Activated gamma-delta T cell (primary cell): ENCODE measurements at places on chromosomes 4 and X.

DNA sequence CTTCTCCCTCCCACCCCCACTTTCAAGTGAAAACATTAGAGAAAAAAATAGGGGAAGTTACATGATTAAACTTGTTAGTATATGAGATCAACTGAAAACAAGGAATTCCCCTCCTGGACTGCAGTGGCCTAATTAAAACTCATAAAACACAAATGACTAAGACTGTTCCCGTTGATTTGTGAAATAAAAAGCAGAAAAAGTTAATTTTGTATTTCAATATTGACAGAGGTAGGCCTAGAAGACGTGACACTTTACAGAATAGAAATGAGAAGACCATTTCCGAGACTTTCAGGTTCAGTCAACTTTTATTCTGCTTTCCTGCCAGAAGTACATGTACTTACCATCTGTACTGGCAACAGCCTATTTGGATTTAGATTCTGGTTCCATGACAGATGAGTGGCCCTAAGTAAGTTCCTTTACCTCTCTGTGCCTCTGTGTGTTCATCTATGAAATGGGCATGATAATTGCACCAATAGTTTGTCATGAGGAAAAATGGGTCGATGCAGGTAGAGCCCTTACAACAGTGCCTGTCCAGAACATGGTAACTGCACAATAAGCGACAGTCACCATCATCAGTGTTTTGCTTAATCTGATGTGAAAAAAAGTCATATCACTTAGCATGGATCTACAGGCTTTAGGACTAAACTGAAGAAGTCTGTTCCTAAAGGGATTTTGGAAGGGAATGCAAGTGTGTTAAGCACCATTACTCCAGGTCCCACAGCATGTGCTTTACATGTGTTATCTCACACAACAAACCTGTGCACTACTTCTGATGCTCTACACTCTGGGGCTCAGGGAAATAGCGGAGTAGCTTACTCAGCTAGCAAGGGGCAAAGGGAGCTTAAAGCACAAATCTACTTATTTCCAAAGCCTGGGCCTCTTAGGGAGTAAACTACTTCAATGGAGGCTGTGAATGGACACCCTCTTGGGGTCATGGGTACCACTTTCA is 562.3 kb upstream of the DIPK2B start:
- DNase-seq, result no peak

GRCh38 chr4:72951628-72952027 is 117.9 kb downstream of the COX18 start:
- no peak for DNase-seq

GRCh38 chrX:41895826-41896225 is 27.5 kb downstream of the CASK start:
- DNase-seq, result no peak

DNA sequence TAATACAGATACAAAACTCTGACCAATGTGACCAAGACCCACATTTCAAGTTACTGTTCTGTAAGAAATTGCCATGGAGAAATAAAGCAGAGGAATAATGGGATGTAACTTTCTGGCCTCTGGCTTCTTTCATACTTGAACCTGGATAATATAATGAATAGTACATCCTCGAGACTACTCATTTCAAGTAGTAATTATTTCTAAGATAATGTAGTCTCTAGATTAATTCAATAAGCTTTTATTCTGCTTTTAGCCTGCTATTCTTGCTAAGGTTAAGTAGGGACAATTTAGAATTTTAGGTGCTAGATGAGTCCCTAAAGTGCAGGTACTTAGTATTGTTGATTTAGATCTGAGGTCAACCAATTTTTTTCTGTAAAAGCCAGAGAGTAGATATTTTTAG is 178.7 kb upstream of the IL15 start:
- no peak for DNase-seq

GRCh38 chr4:7291372-7292114 is 99.2 kb downstream of the SORCS2 start:
- DNase-seq, result no peak

GRCh38 chr4:67700116-67700737 is 728 bp downstream of the UBA6 start:
- DNase-seq, result no peak

- no peak for DNase-seq
These were observed 215.4 kb upstream of the PGRMC2 start for GRCh38 chr4:128502818-128503527.

GRCh38 chr4:79650794-79651431 is 242.9 kb upstream of the GK2 start:
- no peak for DNase-seq

GRCh38 chr4:85086721-85087120 is 120.2 kb upstream of the WDFY3 start:
- no peak for DNase-seq

- DNase-seq, result no peak
These were observed 19.0 kb downstream of the MAB21L2 start for GRCh38 chr4:150600812-150601445.

DNA sequence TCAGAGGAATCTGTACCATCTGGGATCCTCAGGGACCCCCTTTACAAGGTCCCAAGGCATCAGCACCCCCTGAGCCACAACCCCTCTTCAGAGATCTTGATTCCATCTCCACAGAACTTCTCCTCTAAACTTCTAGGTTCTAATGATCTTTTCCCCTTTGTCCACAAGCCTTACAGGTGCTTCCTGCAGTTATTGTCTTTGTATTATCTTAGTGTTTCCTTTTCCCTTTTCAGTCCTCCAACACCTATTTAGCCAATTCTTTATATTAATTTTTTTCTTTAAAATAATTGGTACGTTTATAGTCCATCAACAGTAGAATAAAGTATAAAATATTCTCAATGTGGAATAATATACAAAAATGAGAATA is 35.2 kb upstream of the FAM241A start:
- no peak for DNase-seq

- no peak for DNase-seq
These were observed 31.4 kb upstream of the SLC25A31 start for GRCh38 chr4:127698789-127699200.

DNA sequence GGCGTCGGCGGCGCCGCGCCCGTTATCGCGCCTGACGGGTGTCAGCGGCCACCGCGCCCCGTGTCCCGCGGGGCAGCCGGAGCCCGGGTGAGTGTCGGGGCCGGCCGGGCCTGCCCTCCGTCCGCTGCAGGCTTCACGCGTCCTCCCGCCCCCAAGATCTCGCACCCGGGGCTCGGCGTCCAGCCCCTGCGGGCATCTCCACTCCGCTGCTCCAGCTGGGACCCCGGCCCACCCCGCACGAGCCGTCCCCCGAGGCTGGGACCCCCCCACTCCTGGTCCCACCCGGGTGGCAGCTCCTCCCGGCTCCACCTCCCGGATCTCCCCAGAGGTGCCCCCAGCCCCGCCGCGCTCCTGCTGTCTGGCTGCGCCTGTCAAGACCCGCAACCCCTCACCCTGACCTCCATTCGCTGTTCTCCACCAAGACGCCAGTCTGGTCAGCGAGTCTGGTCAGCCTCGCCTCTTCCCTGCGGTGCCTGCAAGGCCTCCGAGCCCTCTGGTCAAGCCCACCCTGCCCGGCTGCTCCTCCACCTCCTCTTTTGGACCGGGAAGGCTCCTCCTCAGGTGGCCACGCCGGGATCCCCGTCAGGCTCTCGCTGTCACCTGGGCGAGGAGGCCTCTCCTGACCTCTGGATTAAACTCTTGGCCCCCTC is 66.0 kb upstream of the NKX1-1 start:
- no peak for DNase-seq

- DNase-seq, result no peak
These were observed 86.3 kb downstream of the EGF start for GRCh38 chr4:109998867-109999584.

- no peak for DNase-seq
These were observed 224.5 kb downstream of the PCDH18 start for GRCh38 chr4:137307806-137308205.

GRCh38 chr4:154908168-154908567 is 127.1 kb downstream of the RBM46 start:
- no peak for DNase-seq

DNA sequence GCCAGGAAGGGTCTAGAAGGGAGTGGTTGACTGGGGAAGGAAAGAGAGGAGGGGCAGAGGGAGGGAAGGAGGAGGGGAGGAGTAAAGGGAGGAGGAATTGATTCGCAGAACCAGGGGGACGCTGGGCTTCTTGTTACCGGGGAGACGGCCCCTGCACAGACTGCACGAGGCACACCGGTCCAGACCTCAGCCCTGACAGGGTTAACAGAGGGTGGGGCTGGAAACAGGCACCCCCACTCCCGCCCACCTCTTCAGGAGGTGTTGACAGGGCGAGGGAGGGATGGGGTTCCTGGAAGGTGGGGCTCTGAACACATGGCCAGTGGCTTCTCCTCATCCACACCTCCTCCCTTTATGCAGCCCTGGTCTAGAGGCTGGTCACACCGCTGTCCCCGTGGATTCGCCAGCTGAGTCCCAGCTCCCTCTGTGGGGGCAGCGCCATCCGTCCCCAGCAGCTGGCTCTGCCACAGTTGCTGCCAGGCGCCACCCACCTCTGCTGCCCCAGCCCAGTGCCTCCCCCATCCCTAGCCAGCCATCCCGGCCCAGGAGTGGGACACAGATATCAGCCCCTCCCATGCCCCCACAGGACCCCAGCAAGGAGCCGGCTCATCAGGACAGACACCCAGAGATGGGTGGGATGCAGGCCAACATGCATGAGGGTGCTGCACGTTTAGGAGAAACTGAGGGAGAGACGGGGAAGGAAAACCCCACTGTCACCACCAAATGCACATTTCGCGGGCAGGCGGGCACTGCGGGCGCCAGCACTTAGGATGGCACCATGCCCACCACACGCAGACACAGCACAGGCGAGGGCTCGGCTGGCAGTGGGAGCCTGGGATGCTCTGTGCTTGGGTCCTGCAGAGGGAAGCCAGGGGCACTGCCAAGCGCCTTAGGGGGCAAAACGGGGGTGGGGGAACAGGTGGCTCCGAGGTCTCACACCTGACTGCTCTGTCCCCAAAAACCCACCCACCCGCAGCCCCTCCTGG is 87.6 kb downstream of the ABLIM2 start:
- no peak for DNase-seq

GRCh38 chrX:17944833-17945497 is 83.9 kb upstream of the RAI2 start:
- no peak for DNase-seq

- peak; percentile 76 for DNase-seq
These were observed 340 bp downstream of the HNRNPD start for GRCh38 chr4:82373486-82373815.

- DNase-seq, result no peak
These were observed 54.4 kb downstream of the KIT start for GRCh38 chr4:54712206-54712605.

DNA sequence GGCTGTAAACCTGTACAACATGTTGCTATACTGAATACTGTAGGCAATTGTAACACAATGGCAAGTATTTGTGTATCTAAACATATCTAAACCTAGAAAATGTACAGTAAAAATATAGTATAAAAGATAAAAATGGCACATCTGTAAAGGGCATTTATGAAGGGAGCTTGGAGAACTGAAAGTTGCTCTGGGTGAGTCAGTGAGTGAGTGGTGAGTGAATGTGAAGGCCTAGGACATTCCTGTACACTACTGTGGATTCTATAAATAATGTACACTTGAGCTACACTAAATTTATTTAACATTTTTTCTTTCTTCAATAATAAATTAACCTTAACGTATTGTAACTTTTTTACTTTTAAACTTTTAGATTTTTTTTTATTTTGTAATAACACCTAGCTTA is 5.0 kb upstream of the SHROOM4 start:
- DNase-seq, result no peak

GRCh38 chrX:75067931-75068330 is 88.2 kb downstream of the ABCB7 start:
- DNase-seq, result no peak

DNA sequence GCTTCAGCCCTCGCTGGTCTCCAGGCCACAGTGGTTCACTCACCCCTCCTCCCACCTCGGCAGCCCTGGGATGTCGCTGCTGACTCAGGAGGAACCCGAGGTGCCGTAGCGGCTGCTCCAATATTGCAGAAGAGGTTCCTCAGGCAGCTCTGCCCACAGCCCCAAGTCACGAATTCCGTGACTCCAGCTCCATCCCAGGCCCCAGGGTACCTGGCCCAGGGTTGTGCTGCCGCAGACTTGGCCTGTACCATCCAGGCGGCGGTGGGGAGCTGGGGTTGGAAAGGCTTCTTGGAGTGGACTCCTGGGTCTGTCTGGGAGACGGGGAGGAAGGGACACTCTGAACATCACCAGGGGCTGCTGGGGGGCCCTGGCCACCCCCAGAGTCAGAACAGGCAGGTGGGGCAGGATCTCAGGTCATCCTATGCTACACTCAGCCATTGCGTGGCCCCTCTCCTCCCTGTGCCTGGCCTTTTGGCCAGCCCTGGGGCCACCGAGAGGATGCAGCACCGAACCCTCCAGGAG is 728 bp upstream of the HGFAC start:
- no peak for DNase-seq

DNA sequence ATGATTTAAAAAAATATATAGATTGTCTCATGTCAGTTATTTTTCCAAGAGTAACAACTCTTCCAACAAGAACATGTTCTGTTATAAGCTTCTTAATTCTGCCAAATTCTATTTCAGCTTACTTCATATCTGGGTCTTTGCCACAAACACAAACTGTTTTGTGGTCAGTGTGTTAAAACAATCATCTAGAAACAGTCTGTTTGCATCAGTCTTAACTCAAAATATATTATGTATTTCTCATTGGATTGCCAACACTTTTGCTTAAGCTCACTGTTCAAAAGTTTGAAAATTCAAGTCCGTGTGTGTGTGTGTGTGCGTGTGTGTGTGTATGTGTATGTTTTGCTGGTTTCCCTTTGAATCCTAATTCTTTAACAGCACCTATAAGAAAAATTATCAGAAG is 752.3 kb upstream of the NDST4 start:
- no peak for DNase-seq

- DNase-seq, result no peak
These were observed 116.1 kb downstream of the PCDH7 start for GRCh38 chr4:30836231-30836630.

DNA sequence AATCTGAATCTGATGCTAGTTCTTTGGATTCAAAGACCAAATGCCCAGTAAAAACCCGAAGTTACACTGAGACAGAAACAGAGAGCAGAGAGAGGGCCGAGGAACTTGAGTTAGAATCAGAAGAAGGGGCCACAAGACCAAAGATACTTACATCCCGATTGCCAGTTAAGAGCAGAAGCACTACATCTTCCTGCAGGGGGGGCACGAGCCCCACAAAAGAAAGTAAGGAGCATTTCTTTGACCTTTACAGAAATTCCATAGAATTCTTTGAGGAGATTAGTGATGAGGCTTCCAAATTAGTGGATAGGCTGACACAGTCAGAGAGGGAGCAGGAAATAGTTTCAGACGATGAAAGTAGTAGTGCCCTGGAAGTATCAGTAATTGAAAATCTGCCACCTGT is 309.3 kb downstream of the ANK2 start:
- DNase-seq, result no peak
